ENCODE measurements at places on chromosomes 2 and 18.

DNA sequence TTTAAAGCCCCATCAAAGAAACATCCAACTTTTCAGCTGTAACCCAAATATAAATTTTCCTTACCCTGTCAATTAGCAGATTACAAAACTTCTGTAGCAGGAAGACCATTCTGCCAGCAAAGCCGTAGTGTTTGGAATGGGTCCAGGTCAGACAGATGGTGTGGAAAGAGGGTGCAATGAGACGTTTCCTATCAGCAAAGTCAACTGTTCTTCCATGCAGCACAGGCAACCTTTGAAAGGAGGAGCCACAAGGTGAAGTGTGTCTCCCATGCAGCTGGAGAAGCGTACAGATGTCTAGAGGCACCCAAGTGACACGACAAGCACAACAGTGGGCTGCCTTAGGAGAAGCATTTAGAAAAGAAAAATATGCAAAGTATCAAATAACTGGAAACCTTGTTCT is 83.7 kb downstream of the SP3 start:
- DNase-seq: no peak

DNA sequence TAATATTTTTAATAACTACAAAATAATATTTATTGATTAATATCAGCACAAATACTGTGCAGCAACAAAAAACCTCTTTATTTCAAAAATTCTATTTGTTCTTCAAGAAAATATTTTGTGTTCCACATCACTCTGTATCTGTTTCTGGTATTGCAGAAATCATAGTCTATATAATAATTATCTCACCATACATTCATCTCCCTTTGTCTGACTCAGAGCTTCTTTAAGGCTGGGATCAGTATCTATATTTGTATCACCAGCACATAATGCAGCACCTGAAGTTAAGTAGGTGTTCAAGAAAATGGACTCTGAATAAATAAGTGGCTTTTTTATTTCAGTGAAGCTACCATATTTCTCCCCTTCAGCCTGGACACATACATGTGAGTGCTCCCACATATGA is 1.6 kb upstream of the MARCHF4 start:
- DNase-seq: no peak

- DNase-seq: no peak
Observed at GRCh38 chr2:72083751-72084583, 63.7 kb downstream of the CYP26B1 start.

GRCh38 chr18:44870631-44871502 is 190.2 kb downstream of the SETBP1 start:
- no peak for DNase-seq

GRCh38 chr2:190501231-190501630 is 33.3 kb downstream of the NEMP2 start:
- no peak for DNase-seq

- no peak for DNase-seq
Observed at GRCh38 chr2:108776475-108776874, 10.1 kb upstream of the CCDC138 start.

- no peak for DNase-seq
Observed at GRCh38 chr2:47735136-47735869, 47.6 kb upstream of the MSH6 start.

DNA sequence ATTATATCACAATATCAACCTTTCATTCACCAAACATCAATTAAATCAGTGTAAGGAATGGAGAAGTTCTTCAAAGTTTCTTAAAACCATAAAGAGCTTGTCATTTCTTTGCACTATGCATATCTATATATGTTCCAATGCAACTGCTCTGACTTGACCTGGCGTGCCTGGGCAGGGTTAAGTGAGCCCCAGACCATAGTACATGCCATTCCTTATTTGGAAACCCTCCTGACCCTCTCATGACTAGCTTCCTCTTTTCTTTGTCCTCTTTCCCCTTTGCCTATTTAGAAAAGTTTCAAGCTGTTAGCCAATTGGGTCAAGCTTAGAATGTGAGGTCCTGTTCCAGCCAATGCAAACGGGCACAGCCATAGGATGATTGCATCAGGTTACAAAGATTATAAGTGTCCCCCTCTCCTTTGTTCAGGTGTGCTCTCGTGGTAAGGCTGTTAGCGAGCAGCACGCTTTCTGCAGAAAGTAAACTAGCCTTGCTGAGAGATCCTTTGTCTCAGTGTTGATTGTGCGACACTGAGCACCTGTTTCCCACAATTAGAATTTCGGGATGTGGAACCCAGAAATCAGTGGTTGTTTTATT is 78.2 kb upstream of the UXS1 start:
- no peak for DNase-seq

GRCh38 chr2:127196998-127197397 is 23.1 kb downstream of the CYP27C1 start:
- DNase-seq: no peak

DNA sequence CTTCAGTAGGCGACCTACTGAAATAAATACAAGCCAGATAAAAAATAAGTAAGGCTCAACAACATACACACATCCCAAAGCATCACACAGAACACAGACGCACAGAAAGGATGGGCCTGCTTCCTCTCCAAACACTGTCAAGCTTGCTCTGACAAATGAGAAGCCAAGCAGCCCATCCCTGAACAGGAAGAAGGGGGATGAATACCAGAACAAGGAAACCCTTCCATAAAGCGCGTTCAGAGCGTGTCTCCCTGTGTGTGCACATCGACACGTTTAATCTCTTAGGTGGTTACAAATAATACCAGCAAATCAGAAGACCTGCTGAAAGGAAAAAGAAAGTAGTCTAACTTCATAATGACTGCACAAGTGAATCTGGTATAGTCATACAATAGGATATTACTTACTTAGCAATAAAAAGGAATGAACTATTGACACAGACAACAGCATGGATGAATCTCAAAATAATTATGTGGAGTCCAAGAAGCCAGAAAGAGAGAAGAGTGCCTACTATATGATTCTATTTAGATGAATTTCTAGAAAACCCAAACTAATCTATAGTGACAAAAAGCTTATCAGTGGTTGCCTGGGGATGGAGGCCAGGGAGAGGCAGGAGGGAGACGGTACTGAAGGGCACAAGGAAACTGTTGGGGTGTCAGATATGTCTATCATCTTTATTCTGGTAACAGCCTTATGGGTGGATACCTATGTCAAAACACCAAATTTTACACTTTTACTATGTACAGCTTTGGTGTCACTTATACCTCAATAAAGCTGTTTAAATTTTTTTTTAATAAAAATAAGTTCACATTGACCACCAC is 26.8 kb downstream of the MBOAT2 start:
- DNase-seq: no peak

- DNase-seq: no peak
Observed at GRCh38 chr2:160566717-160567116, 73.1 kb upstream of the RBMS1 start.

GRCh38 chr2:150319658-150320555 is 167.6 kb downstream of the RND3 start:
- DNase-seq: no peak

GRCh38 chr2:33212151-33212550 is 264.3 kb upstream of the RASGRP3 start:
- no peak for DNase-seq

DNA sequence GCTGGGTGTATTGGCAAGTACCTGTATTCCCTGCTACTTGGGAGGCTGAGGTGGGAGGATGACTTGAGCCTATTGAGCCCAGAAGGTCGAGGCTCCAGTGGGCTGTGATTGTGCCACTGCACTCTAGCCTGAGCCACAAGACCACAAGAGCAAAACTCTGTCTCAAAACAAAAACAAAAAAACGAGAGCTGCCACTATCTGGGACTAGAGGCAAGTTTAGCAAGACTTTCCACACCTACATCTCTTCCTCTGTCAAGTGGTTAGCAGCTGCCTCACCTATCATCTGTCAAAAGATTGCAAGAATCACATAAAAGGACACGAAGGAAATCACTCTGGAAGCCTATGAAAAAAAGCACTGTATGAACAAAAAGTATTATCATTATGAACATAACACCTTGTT is 55.2 kb upstream of the RIOK3 start:
- DNase-seq: no peak

DNA sequence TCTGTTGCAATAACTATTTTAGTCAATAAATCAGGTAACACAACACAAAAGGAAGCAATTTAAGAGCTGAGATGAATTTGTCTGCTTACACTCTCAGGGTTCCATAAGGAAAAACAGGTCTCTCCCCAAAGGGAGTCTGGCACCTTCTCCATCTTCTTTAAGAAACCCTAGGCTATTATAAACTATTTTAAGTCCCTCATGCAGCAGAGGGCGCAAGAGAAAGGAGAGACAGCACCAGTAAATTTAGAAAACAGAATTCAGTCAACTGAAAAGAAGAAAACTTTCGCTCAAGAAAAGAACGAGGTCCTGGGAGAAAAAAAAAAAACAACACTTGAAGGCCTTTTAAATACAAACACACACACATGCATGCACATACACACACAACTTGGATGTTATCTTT is 19.1 kb downstream of the SULT1C4 start:
- no peak for DNase-seq

- DNase-seq: no peak
Observed at GRCh38 chr2:235550378-235550760, 56.5 kb downstream of the AGAP1 start.

GRCh38 chr2:219997341-219997851 is 370.0 kb downstream of the SLC4A3 start:
- no peak for DNase-seq

DNA sequence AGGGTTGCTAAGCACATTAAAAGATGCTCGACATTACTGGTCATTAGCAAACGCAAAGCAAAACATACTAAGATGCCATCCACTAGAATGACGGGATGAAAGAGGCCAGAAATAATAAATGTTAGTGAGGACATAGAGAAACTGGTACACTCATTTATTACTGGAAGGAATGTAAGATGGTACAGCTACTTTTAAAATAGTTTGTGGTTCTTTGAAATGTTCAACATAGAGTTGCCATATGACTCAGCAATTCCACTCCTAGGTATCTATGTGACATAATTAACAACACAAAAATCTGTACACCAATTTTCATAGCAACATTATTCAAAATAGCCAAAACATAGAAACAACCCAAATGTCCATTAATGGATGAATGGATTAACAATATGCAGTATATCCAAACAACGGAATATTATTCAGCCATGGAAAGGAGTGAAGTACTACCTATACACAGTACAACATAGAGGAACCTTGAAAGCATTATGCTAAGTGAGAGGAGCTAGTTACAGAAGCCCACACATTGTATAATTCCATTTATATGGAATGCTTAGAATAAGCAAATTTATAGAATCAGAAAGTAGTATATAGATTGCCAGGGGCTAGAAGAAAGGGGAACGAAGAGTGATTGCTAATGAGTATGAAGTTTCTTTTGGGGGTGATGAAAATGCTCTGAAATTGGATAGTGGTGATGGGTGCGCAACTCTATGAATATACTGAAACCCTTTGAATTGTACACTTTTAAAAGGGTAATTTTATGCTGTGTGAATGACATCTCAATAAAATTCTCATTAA is 61.9 kb upstream of the IL1R1 start:
- DNase-seq: no peak

GRCh38 chr2:60298006-60298696 is 255.3 kb downstream of the BCL11A start:
- no peak for DNase-seq

DNA sequence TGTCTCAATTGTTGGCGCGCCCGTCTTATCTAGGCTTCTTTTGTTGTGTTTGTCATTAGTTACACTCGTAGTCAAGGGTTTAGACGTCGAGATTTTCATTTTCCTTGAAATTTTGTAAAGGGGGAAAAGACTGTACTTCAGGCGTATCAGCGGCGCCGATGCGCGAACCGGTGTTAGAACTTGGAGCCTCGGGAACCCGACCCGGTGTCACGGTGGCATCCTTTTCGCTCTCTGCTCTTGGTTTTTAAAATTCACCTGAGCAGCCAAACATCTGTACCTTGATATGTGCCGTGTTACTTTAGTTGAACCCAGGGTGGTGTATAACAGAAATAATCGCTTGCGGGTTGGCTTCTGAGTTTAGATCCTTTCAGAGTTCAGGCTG is 643 bp downstream of the RMC1 start:
- no peak for DNase-seq

GRCh38 chr2:71685941-71686611 is 232.7 kb downstream of the DYSF start:
- DNase-seq: no peak

- DNase-seq: no peak
Observed at GRCh38 chr2:136383167-136383566, 265.2 kb upstream of the CXCR4 start.

DNA sequence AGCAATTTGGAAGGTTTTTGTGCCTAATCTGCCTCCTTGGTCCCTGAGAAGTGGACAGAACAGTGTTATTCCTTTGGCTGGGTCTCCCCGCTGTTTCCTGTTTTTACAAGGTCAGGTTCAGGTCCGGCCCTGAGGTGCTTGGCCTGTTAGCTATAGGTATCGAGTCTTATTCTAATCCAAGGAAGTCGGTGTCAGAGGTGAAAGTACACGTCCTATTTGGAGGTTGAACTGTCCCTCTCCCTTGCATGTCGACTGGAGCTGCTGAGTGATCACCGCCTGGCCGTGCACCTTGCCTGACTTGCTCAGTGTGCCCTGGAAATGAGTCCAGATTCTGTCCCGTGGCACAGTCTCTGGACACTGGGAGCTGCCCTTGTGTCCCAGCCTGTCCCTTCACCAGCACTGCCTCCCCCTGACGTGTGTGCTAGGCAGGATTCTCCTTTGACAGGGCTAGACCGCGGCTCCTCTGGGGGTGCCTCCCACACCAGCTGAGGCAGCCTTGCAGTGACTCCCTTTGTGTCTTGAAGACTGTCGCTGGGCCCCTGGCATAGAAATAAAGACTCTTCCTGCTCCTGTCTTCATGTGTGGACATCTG is 65.7 kb upstream of the RBM44 start:
- no peak for DNase-seq

DNA sequence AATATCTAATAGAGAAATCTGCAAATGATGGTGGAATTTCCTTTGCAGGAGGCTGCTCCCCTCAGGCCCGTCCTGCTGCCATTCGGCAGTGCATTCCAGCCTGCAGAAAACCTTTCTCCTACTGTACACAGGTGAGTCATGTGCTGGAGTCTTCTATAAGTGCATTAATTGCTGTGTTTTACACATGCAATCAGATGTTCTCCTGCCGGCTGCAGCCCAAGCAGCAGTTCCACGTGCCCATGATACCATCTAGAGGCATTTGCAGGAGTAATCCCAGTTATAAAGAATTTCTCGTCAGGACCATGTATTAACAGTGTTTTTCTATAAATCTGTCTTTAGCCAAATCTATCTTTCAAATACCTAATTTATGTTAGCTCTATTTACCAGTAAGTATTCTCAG is 304.7 kb upstream of the HNMT start:
- no peak for DNase-seq

DNA sequence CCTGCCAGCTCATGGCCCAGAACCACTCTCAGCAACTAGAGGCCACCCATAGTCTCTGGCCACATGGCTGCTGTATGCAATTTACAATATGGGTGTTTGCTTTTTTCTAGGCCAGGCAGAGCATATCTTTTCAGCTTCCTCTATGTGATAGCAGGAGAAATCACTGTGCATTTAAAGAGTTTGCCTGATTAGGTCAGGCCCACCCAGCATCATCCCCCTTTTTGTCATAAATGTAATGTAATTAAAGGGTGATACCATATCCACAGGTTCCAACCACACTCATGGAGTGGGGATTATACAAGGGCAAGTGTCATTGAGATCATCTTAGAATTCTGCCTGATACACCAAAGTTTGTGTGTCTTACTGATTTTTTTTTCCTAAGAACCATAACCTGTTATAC is 71.7 kb upstream of the TTC21B start:
- no peak for DNase-seq
